ENCODE measurements at places on chromosomes 12 and 14.

DNA sequence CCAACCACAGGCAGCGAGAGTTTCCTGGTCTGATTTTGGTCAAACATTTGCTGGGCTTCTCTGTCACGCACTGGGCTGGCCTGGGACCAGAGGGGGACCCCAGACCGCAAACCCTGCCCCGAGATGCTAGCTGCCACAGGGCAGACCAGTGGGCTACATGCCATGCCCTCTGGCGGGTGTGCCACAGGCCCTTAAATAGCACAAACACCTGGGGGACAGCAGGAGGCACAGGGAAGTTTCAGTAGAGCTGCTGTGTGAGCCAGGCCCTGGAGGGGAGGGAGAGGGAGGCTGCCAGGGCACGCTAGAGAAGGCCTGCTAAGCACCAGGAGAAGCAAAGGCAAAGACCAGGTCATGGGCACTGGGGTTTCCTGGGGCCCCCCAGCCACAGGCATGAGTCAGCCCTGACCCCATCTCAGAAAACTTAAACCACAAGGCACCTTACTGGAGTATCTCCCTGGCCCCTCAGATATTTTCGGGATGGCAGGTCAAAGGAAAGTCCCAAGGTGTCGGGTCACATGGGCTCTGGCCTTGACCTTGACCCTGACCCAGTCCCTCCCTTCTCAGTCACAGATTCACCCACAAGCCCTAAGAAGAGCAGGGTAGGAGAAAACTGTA is 29.2 kb downstream of the ITPK1 start:
- no peak for DNase-seq

DNA sequence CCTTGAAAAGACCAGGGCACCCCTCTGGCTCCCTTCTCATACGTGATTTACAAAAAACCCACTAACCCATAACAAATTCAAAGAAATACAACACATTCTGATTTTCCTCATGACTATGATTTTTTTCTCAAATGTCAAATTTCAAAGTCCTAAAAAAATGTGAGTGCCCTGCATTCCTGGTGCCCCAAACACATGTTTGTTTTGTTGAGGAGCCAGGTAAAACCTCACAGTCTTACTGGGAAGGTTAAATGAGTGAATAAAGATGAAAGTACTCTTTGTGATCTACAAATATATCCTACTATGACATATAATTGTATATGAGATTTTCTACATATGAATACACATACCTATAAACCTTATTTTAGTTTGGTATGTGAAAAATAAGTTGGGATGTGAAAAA is 30.7 kb downstream of the TPH2 start:
- DNase-seq = no peak

DNA sequence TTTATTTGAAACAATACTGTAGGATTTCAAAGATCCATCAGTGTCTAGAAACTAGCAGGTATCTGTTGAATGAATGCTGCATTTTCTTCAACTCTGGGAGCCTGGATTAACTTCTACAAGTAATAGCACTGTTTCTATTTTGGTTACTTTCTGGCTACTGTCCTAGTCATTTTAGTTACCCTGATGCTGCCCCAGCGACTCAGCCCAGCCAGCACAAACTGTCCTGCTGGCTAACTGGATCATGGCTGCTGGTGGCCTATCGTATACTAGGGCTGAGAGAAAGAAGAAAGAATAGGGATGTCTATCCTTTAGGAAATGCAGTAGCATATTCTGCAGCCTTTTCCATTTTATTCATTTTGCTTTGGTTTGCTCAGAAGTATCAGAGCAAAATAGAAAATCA is 53.9 kb downstream of the NTN4 start:
- no peak for DNase-seq

GRCh38 chr14:74405663-74406062 is 20.3 kb downstream of the SYNDIG1L start:
- no peak for DNase-seq

DNA sequence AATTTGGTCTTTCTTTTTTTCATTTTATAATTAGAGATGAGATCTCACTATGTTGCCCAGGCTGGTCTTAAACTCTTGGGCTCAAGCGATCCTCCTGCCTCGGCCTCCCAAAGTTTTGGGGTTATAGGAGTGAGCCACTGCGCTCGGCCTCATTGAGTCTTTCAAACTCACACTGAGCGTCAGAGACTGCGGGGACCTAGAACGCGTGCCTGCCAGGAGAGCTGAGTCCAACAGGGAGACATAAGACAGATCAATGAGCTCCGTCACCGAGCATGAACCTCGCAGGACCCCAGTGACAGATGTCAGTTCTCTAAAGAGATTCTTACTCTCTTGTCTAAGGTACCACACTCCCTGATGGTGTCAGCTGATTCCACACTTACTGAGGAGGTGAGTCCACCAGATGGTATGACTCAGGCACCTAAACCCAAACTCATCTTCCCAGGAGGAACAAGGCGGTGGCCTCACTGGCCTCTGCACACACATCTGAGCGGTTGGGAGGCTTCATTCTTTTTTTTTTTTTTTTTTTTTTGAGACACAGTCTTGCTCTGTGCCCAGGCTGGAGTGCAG is 58.9 kb downstream of the CCDC88C start:
- DNase-seq = no peak
